Fibroblast of skin of back (primary cell): ENCODE measurements at places on chromosomes 2 and 18.

GRCh38 chr18:54163453-54163852 is 61.0 kb downstream of the MBD2 start:
- DNase-seq: peak; percentile 42

- DNase-seq: no peak
Measured at GRCh38 chr2:241237949-241238371, 49.5 kb downstream of the ANO7 start.

DNA sequence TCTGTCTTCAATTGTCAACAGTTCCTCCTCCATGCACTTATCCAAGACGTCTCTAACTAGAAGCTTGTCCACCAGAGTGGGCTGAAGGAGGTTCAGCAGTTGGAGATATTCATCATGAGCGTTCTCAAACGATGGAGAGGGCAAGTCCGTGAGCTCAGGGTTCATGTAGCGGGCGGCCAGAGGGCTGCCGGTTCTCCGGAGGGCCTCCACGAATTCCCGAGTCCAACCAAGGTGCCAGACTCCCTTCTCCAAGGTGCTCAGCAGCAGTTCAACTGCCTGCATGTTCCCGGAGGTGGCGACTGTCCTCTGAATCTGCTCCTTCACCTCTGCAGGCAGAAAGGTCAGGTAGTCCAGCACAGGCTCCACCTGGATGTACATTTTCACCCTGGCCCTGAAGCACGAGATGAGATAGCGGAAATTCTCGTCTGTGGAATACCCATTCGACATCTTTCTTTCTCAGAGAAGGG is 590 bp downstream of the IFIH1 start:
- no peak for DNase-seq

DNA sequence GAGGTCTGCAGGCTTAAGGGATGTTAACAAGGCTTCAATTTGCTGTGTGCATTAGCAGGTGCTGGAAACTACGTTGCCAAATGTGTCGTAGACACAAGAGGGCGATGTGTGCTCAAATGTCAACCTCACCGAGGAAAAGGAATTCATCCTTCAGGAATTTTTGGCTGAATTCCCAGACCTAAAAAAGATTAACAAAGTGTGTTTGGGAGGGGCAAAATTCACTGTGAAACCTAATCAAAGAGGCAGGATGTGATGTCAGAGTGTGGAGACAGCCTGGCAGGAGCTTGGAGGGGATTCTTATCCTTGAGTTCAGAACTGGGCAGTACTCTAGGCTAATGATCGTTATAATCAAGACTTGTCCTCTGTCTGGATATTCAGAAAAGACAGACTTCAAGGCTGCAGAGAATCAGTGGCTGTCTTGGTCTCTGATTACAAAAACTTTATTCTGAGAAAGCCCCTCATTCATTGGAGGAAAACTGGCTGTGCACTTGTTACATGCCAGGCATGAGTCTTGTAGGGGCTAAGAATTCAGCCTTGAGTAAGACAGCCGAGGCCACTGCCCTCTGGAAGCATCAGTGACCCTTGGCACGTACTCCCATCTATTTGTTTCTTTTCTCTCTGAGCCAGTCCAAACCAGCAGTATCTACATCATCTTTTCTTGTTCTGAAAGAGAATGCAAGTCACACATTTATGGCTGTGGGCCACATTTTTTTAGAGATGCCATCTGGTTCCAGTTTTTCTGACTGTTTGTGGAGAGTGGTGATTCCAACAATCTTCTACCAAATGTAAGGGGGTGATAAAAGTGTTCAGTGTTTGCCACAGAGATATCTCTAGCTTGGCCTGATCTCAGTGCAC is 18.7 kb upstream of the SCYGR1 start:
- DNase-seq: peak; percentile 98

DNA sequence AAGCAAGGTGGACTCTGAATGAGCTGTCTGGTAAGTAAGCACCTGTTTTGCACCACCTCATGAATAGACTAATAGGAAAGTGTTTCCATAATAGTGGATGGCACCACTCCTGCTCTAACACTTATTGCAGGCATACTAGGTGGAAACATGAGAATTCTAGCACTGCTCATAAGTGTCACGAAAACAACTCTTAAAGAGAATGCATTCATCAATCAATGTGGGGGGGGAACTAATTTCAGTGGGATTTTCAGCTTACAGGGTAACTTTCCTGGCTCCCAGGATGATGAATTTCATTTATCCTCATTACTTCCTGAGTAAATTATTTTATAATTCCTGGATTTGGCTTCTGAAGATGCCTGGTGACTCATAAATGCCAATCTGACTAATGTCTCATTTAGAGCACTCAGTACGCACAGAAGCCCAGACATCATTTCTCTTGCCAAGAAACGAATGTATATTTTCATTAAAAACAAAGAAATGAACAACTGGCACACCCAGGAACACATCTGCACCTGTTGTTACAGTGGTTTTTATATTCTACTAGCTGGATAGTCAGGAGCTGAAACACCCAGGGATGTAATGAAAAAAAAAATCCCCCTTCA is 129.6 kb downstream of the PID1 start:
- peak; percentile 34 for DNase-seq
